GM13977 (cell line): ENCODE measurements at places on chromosomes 5 and 9.

- no peak for DNase-seq
Measured at GRCh38 chr5:56426693-56427092, 193.6 kb upstream of the ANKRD55 start.

GRCh38 chr5:36374266-36374862 lies 72.7 kb upstream of the RANBP3L start:
- no peak for DNase-seq

- DNase-seq, result no peak
Measured at GRCh38 chr5:107376546-107377276, 294.0 kb downstream of the EFNA5 start.

GRCh38 chr9:107667231-107668070 lies 177.9 kb upstream of the KLF4 start:
- no peak for DNase-seq

GRCh38 chr9:127137640-127138360 lies 15.4 kb upstream of the ANGPTL2 start:
- no peak for DNase-seq

DNA sequence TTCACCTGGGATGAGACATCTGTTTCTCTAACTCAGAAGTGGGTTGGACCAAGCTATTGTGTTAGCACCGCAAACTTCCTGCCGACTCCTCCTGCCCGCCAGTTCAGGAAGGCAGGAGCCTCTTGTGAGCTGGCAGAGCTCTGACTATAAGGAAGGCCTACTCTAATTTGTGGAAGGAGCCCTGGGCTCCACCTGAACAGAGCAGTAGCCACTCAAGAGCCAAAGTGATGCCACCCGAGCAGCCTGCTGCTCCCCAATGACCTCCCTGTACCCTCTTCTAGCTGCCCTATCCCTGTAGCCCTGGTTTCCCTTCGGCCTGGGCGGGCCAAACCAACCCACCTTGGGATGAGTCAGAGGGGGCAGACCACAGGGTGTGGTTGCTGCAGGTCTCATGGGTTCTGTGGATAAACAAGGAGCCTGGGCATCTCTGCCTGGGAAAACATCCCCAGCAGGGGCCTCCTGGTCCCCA lies 81.6 kb downstream of the PSD2 start:
- no peak for DNase-seq

GRCh38 chr5:32678472-32678871 lies 32.6 kb upstream of the NPR3 start:
- DNase-seq, result no peak

GRCh38 chr5:73319036-73319435 lies 129.5 kb downstream of the FOXD1 start:
- DNase-seq, result no peak

GRCh38 chr5:141196363-141196762 lies 3.1 kb upstream of the PCDHB11 start:
- DNase-seq, result no peak

DNA sequence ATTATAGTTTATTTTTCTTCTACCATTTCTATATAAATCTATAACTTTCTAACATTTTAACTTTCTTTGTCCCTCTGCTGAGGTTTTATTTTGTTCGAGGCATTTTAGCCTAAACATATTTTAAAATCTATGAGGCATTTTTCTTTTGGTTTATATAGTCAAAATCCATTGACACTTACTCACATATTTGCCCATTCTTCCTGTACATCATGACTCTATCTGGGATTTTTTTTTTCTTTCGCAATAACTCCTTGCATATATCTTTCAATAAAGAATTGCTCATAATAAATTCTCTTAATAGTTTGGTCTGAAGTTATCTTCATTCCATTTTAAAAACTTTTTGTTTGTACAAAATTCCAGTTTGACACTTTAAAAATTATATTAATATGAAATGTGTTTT lies 632.3 kb downstream of the TLE4 start:
- DNase-seq, result no peak

- DNase-seq, result no peak
Measured at GRCh38 chr9:134605351-134605965, 36.1 kb upstream of the COL5A1 start.

DNA sequence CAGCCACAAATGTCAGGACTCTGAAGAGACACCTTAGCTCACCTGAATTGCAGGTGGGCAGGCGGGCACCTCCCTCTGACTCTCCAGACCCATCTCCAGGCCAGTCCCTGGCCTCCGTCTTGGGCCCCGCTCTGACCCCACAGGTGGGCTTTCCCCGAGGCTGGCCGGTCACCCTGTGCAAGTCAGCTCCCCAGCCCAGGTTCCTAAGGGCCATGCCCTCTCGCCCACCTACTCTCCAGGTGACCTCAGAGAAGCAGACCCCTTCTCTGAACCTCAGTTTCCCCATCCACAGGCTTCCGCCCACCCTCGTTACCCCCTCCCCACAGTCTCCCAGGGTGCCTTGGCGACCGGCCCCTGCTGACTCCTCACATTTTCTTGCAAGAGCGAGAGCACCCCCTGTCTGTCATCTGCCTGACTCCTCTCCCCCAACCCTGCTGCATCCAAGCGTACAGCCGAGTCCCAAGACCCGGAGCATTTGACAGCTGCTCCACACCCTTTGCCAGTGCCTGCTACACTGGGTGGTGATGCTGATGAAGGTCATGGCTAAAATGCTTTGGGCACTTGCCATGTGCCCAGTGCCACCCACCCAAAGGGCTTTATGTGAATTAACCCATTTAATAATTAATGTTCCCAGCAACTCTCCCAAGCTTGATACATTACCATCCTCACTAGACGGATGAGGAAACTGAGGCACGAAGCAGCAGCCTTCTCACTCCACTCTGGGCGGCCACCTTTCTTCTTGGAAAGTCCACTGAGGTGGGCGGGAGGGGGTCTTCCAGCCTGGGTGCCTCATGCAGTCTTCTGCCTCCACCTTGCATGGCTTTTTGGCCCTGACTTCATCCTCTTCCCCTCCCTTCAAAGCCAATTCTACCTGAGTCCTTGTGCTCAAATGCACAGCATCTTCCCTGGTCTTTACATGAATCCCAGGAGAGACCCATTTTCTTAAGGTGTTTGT lies 51.1 kb upstream of the ORM1 start:
- DNase-seq, result no peak

DNA sequence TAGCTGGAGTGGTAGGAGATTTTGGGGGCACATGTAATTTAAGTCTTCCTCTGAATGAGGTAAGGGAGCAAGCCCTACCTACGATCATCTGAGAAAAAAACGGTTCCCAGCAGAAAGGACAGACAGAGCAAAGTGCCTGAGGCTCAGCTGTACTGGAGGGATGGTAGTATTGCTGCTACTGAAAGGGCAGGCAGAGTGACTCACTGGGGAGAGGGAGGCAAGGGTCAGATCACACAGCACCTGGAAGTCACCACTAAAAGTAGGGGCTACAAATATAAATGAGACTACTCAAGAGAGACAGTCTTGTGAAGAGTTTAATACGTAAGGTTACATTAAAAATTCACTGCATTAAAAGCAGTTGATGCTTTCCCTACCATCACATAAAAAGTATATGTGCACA lies 75.9 kb downstream of the NFIB start:
- no peak for DNase-seq

- DNase-seq, result no peak
Measured at GRCh38 chr9:137965177-137965795, 87.7 kb downstream of the CACNA1B start.

DNA sequence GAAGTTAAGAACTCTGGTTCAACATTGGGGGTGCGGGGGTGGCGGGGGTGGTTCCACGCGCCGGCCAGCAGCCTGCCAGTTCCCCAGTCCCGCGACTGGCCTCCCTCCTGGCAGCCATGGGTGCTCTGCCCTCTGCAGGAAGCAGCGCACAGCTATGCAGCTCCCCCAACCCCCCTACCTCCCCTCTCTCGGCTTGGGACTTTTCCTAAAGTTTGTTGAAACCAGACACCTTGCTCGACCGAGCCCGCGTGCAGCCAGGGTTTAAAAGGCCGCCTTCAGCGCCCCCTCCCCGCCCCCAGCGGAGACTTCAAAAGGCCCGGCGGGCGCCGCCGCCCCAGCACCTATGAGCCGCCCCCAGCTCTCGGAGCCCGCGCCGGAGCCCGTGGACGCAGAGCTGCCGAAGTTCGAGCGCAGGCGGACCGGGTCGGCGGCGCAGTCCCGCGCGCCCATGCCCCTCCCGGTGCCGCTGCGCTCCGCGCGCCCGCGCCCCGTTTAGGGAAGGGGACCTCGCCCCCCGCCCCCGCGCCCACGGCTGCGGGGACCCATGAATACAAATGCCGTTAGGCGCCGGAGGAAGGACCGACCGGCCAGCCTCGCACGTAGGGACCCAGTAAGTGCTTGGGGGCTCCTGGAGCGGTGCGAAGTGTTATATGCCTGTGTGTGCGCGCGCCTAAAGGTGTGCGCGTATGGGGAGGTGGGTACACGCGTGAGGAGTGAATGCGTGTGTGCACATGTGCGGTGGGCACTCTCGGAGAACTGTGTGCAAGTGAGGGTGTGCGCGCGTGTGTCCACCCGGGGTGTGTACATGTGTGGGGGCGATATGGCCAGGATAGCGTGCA lies 1.4 kb upstream of the COL27A1 start:
- no peak for DNase-seq

DNA sequence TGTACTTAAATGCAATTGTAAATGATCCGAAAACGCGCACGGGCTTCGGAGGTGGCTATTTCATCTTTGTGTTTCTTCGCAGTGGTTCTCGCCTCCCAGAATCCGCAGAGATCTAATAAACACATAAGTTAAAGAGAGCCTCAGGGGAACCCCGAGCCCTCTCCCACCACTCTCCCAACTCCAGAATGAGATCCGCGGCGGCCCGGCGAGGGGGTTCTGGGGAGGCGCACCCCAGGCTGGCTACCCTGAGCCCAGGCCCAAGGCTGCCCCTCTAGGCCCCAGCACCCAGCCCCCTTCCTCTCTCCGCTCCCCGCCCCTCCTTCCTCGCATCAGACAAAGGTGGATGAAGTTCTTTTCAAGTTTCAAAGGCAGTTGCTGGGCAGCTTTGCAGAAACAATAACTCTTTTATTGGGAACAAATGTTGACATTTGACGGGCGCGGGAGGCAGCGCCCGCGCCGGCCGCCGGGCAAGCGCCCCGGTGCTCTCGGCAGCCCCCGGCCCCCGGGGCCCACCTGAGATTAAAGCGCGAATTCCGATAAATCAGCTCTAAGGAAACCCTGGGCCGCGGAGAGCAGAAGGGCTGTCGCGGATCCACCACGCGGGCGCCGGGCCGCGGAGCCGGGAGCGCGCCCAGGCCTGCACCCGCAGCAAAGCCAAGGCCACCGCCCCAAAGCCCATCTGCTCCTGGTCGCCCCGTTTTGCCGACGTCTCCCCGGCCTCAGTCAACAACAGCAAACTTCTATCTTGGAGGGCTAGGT lies 8.4 kb downstream of the IRX2 start:
- DNase-seq, result no peak

GRCh38 chr5:173574983-173575382 lies 41.5 kb downstream of the BOD1 start:
- no peak for DNase-seq

DNA sequence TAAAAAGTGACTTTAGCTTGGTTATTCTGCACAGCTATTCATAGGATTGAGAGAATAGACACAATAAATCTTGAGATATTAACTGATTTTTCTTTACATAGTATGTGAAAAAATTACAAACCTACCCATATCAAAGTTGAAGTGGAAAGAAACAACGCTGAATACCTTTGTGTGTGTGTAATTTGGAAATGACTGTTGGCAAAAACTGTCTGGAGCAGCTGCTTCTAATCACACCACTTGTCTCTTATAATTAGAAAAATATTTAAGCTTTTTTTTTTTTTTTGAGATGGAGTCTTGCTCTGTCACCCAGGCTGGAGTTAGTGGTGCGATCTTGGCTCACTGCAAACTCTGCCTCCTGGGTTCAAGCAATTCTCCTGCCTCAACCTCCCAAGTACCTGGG lies 110.8 kb upstream of the POC5 start:
- no peak for DNase-seq

DNA sequence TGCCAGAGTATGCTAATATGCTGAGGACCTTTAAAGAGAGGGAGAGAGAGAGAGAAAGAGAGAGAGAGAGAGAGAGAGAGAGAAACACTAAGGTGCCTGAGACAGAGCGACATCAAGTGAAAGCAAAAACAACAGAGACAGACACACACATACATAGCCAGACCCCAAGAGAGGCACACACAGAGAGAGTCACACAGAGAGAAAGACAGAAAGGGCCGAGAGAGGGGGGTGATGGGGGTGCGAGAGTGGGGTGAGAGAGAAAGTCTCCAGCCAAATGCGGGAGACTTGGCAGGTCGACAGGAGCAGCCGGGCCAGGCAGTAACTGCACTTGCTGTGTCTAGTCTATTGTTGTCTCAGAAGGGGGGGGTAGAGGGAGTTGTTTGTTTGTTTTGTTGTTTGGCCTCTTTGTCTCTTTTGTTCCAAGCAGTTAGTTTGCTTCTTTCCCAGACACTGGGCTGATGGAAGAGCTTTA lies 30.1 kb upstream of the NFIB start:
- DNase-seq, result no peak

- DNase-seq, result no peak
Measured at GRCh38 chr9:8679371-8679822, 879.8 kb upstream of the DMAC1 start.

- no peak for DNase-seq
Measured at GRCh38 chr5:160744268-160745101, 107.5 kb downstream of the ATP10B start.

DNA sequence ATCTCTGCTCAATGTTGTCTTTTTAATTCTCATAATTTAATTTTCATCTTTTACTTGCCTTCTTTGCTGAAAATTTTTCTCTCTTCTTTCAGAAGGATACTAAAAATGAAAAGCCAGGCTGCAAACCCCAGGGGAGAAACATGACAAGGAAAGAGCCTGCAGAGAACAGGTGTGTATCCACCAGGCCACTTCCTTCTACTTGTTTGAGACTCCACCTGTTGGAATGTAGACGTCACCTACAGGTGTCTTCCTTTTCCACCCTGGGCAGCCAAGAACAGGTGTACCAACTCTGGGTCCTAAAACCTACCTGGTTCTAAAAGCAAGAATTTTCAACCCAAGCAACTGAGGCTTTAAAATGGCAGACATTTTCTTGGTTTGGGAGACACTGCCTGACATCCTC lies 166.8 kb downstream of the ATP10B start:
- no peak for DNase-seq

GRCh38 chr9:73806876-73807275 lies 655.2 kb downstream of the ANXA1 start:
- DNase-seq, result no peak

- no peak for DNase-seq
Measured at GRCh38 chr9:88307136-88307535, 81.1 kb upstream of the SPIN1 start.

- DNase-seq, result no peak
Measured at GRCh38 chr9:112149211-112149610, 25.9 kb downstream of the SUSD1 start.

GRCh38 chr5:144463481-144464223 lies 293.0 kb downstream of the KCTD16 start:
- no peak for DNase-seq
